ENCODE measurements at places on chromosomes 11 and 22. TPM values are rescaled to one million over a fixed set of nuclear protein-coding genes. Genes with fewer than 3 reads are reported as not detected.

GRCh38 chr22:20946080-20946986, 20.7 kb upstream of the AIFM3 start:
- H3K27me3 ChIP-seq: no peaks in the 10 kb centered on the region
- peaks cover 90% of the 10 kb centered on the region for H3K36me3 ChIP-seq
- H3K4me1 ChIP-seq: peaks cover 13% of the 10 kb centered on the region
- H3K4me3 ChIP-seq: no peak overlapping the region

- H3K4me1 ChIP-seq: no peaks in the 10 kb centered on the region
- no peak overlapping the region for H3K4me3 ChIP-seq
- H3K27ac ChIP-seq: no peak overlapping the region
- H3K36me3 ChIP-seq: no peaks in the 10 kb centered on the region
- DNase-seq: no peak
These were observed 108.4 kb upstream of the CSNK2A3 start for GRCh38 chr11:11461473-11461872.

DNA sequence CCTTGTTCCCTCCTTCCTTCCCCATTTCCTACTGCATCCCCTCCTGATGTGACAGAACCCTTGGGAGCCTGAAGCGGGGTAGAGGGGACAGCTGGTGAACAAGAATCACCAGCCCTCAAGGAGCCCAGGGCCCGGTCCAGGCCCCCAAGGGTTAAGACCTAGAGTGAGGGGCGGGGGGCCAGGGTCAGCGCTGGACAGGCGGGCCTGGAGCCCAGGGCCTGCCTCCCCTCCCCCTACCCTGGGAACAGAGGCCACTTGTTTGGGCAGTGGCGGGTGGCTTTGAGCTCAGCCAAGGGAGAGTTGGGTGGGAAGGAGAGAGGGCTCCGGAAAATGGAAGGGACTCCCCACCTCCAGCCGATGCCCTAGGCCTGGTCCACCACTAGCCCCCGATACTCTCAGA, 2.1 kb downstream of the ARAP1 start:
- peaks cover 15% of the 10 kb centered on the region for H3K36me3 ChIP-seq
- no peaks in the 10 kb centered on the region for H3K27me3 ChIP-seq
- H3K27ac ChIP-seq: no peak overlapping the region
- peaks cover 40% of the 10 kb centered on the region for H3K4me1 ChIP-seq
- no peak overlapping the region for H3K4me3 ChIP-seq

The KIRREL3 gene
- polyA plus RNA-seq: not detected

The PTGDR2 gene
- polyA plus RNA-seq: 1.9 TPM

GRCh38 chr22:18984564-18984963, 48.5 kb upstream of the PRODH start:
- peaks cover 15% of the 10 kb centered on the region for H3K27me3 ChIP-seq
- no peak overlapping the region for H3K4me3 ChIP-seq
- no peaks in the 10 kb centered on the region for H3K4me1 ChIP-seq
- H3K27ac ChIP-seq: no peak overlapping the region

- H3K36me3 ChIP-seq: no peaks in the 10 kb centered on the region
- no peak overlapping the region for H3K4me3 ChIP-seq
- H3K27me3 ChIP-seq: no peaks in the 10 kb centered on the region
- H3K4me1 ChIP-seq: 0 out of 3 replicates have a peak, but pooled peaks cover 3% of the 10 kb centered on the region
- DNase-seq: no peak
These were observed 11.1 kb downstream of the FOLR3 start for GRCh38 chr11:72146625-72147024.
